ENCODE measurements at places on chromosomes 2 and 18. TPM values are rescaled to one million over a fixed set of nuclear protein-coding genes. Genes with fewer than 3 reads are reported as not detected.

GRCh38 chr2:240818293-240819125 lies 1.5 kb downstream of the KIF1A start:
- no peak for DNase-seq

- DNase-seq = no peak
These were observed 46.1 kb downstream of the CDK15 start for GRCh38 chr2:201852462-201852861.

GRCh38 chr18:75141166-75141565 lies 67.8 kb downstream of the PTGR3 start:
- DNase-seq = no peak

Gene CACNB4
- total RNA-seq = 0.22 TPM

DNA sequence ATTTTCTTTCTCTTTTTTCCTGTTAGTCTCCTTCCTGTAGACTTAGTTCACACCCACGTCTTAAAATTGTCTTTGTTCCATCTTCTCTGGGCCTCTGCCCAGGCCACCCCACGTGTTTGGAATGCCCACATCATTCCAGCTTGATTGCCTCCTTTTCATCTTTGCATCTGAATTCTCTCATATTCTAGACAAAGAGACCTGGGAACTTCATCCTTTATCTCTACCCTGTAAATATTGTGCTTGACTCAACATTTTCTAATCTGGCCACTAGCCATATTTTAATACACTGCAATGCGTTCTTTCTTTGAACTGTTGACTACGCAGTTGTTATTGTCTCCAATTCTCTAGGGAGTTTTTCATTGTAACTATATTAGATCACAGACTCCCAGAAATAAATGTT lies 187.5 kb upstream of the NRXN1 start:
- DNase-seq = no peak

Gene CCDC141
- 0.87 TPM for total RNA-seq

DNA sequence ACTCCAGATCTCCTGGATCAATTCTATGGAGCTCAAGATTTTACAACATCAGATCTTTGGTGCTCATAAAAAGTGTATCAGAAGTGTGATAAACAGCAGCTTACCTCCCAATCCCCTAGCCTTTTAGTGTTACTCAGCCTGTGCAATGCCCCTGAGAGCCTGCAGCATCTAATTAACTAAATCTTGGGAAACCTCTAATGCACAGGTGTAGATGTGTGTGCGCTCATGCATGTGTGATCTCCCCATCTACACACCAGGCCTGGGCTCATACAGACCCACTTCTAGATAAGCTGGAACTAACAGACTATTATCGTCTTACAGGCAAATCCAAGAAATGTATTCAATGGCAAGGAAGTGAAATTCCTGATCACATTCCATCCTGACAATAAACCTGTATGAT lies 7.5 kb downstream of the SUCLG1 start:
- DNase-seq = no peak

Gene MOCOS
- under 0.01 TPM for total RNA-seq

Gene UGT1A10
- total RNA-seq = not detected

Gene CD226
- 1.3 TPM for total RNA-seq

- no peak for DNase-seq
These were observed 9.0 kb downstream of the REG1A start for GRCh38 chr2:79129260-79129659.

DNA sequence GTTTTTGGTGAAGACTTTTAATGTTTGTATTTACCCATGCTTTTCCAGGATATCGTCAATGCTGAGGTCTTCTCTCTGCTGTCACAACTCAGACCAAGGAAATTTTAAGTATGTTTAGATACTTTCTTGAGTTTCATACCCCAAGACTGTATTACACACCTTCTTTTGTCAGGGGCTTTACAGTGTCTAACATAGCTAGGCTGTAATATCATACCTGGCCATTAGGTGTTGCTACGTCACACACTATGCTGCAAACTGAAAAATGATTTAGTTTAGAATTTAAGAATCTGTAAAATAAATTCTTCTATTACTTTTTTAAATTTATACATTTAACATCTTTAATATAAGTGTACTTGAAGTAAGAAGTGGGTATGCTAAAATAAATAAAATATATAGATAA lies 358.4 kb upstream of the NRP2 start:
- peak; percentile 11 for DNase-seq

Gene TMEM163
- total RNA-seq = 1.1 TPM

GRCh38 chr18:75170916-75171315 lies 38.0 kb downstream of the PTGR3 start:
- DNase-seq = no peak

GRCh38 chr2:179842498-179843153 lies 18.8 kb downstream of the ZNF385B start:
- DNase-seq = peak; percentile 22

Gene DNAH7
- not detected for total RNA-seq

DNA sequence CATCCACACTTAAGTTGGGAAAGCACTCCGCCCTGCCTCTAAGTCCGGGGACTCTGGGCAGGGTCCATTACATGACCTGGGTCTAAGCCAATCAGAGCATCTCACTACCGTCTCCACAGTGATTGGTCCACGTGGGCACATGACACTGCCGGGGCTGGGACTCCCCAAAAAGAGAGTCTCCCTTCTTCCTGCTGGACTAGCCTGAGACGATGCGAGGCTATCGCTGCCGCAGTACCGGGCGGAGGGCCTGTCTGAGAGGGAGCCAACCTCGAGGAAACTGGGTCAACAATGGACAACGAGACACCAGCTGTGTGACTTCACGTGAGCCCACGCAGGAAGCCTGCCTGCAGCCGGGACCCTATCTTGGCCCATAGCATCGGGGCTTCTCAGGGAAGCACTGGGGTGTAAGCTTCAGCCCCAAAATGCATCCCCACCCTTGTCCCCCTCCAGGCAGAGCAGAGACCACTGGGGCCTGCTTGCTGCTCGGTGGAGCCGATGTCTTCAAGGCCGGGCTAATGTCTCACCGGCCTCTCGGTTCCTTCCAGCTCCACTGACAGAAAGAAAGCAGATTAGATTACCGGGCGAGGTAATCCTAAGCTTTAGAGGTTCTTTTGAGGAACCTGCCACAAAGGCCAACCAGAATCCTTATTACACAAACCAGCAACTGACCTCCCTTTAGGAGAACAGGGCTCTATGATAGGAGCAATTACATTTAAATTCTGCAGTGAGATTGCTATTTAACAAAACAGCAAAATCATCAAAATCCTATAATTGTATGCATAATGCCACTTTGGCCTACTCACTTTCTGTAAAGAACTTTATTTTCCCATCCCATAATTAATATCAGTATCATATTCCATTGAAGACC lies 21.3 kb upstream of the COPS8 start:
- DNase-seq = no peak

DNA sequence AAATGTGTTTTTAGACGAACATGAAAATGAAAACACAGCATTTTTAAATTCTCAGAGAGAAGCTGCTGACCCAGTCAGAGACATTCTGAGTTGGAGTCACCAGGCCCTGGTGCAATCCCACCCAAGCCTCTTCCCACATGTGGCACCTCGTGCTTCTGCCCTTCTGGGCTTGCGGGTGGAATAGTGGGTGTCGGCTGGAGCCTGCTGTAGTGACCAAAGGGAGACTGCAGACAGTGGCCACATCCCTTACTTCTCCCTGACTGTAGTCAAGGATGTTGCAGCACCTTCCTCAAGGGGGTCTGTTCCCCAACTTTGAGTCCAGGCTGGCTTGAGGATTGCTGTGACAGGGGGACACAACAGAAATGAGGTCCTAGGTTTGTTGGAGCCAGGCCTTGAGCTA lies 104.4 kb upstream of the GLI2 start:
- no peak for DNase-seq

DNA sequence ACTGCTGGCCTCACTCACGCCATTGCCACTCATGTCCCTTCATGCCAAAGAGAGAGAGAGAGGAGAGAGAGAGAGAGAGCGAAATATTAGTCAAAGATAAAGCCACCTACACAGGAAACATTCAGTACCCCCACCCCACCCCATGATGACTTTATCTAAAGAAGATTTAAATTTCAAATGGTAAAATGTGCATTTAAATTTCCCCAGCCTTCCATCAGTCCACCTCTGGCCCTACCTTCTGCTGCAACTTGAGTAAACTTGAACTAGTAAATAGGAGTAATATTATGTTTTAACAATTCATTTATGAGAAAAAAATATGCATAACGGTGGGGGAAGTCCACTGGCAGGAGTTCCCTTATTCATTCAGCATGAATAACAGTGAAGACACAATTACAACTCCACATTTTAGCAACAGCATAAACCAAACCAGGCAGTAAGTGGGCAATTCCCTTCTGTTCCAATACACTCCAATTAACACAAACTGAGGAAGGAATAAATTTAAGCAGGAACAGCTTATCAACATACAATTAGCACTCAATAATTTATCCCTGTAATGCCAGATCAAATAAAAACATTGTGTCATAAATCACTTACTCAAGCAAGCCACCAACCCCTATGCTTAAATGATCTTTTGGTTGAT lies 264.2 kb downstream of the LNPK start:
- no peak for DNase-seq

- DNase-seq = no peak
These were observed 13.0 kb upstream of the OTOS start for GRCh38 chr2:240153418-240153817.
